Endothelial cell (in vitro differentiated cells): ENCODE measurements at places on chromosomes 4 and X.
A peak's percentile ranks its signal among the peaks of the same experiment; 100 is the strongest.

DNA sequence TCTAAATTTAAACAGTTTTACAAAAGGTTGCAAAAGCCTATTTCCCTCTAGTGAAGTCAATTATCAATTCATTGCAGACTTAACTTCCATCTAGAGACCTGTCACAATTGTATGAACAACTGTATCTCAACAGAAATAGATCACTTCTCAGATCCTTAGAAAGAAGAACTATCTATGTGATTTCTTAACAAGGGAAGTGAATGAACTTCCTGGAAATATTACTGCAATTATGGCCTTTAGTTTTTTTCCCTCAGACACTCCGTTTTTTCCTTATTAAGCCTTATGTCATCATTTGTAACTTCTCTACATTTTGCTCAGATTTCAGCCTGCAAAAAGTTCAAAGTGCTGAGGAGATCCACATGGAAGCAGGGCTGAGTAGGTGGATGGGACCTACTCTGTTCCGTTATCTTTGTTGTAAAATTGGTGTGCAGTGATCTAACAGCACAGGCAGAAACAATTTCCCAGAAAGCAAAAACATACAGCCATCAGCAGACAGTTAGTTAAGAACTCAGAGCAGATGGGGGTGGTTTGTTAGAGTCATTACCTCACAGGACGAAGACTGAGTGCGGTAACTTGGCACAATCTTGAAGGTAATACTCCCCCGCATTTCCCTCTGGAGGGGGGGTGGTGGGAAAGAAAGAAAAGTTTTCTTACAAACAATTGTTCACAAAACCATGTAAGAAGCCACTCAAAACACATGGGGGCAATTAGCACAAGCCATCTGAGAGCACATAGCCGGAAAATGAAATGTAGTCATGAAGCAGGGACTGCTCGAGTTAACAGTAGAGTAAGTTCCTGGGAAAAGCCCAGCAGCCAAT is 112.3 kb downstream of the NYX start:
- no peak for DNase-seq

- no peak for DNase-seq
Observed at GRCh38 chr4:105620640-105621323, 68.4 kb downstream of the ARHGEF38 start.

GRCh38 chr4:20323991-20324390 is 72.3 kb downstream of the SLIT2 start:
- no peak for DNase-seq

GRCh38 chrX:12582649-12583048 is 208.6 kb upstream of the PRPS2 start:
- DNase-seq: no peak

GRCh38 chrX:17242470-17242869 is 132.5 kb upstream of the NHS start:
- DNase-seq: peak; percentile 43

DNA sequence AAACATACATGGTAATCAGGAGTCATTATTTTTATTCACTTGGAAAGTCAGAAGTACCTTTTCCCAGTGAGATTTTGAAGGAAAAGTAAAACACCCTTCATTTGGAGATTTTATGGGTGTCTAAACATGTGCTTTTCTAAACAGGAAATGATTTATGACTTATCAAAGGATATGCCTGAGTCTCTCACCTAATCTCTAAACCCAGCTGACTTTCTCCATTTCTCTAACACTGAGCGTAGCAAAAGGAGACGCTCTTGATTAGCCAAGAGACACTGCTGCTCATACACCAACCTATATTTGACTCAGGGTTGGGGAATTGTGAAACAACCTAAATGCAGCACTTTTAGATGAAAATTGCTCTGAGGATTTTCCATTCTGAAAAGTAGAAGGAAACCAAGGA is 468.5 kb upstream of the FTHL17 start:
- no peak for DNase-seq

- DNase-seq: peak; percentile 47
Observed at GRCh38 chr4:190020790-190021717, 6.0 kb downstream of the FRG2 start.

- DNase-seq: no peak
Observed at GRCh38 chr4:87589531-87589930, 18.8 kb upstream of the DSPP start.

- DNase-seq: no peak
Observed at GRCh38 chr4:42654631-42655268, 2.2 kb downstream of the ATP8A1 start.

DNA sequence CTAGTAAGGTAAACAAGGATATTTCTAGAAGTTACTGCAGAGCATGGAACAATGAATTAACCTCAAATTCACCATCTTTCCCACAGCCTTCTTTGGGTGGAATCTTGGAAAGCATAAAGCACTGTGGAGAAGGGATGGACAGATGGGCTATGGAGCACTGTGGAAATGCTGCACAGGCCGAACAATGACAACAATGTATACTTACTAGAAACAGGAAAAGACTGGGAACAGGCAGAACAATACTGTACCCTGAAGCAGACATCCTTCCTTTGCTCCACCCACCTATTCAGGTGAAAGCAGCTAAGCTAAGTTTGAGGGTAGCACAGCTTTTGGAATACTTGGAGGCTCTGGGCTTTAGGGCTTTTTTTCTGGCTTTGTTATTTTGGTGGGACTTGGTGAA is 250.6 kb upstream of the KLF8 start:
- peak; percentile 6 for DNase-seq

GRCh38 chr4:28799696-28800095 is 1920.5 kb upstream of the PCDH7 start:
- no peak for DNase-seq

GRCh38 chr4:154467886-154468285 is 23.7 kb downstream of the DCHS2 start:
- no peak for DNase-seq
